ENCODE measurements at places on chromosomes 1 and 21.

GRCh38 chr1:107430540-107431228 is 289.8 kb downstream of the NTNG1 start:
- DNase-seq: peak; percentile 42

GRCh38 chr1:15426492-15427279 is 11.6 kb upstream of the CTRC start:
- peak; percentile 63 for DNase-seq

GRCh38 chr21:41425954-41426675 is at the start of gene MX1:
MX1 (plus strand) TSS chr21:41426239; CDS start chr21:41432071, 5,832 bp downstream.
- peak; percentile 19 for DNase-seq

DNA sequence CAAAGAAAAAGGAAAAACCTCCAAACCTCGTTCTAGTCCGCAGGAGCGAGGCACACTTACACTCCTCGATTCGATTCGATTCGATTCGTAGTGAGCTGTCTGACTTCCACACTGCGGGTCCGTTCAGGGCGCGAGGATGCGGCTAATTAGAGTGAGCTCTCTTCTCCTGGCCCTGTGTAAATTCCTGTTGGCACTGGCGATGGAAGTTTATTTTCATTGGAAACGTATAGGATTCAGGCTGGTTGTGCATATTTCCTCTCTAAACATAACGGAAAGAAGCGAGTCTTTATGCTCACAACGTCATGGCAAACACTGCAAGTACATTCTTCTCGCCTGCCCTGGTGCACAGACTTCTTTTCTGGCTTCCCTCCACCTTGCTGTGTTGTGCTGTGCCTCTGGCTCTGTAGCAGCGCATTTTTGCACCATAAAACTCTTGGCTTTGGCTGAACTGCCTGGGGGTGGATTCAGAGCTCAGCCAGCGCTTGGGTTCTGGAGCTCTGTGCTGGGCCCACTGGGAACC is 2.7 kb downstream of the HUNK start:
- no peak for DNase-seq

GRCh38 chr1:63005812-63006211 is 221.9 kb downstream of the ATG4C start:
- DNase-seq: no peak

DNA sequence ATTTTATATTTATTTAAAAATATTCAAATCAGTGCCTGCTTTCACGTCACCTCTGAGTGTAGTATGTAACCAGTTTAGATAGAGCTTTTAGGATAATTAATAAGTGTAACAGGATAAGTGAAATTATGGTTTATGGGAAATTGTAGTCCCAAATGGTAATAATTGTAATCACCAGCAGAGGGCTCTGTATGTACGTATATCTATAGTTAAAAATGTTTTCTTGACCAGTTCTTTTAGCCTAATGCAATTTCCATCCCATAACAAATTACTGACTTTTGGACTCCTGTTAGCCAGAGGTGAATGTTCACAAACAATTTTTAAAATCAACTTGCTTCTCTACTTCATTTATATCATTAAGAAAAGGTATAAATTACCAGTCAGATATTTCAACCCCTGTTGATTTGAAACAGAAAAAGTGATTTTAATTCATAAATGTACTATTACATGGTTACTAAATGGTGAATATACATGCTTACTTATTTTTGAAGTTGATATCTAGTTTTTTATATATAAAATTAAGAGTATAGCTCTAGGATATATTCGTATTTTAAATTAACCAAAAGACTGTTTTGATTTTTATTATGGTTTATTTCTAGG is 25.3 kb downstream of the SLC30A7 start:
- DNase-seq: peak; percentile 74

- DNase-seq: no peak
Measured at GRCh38 chr21:42151948-42152220, 67.1 kb upstream of the ABCG1 start.

DNA sequence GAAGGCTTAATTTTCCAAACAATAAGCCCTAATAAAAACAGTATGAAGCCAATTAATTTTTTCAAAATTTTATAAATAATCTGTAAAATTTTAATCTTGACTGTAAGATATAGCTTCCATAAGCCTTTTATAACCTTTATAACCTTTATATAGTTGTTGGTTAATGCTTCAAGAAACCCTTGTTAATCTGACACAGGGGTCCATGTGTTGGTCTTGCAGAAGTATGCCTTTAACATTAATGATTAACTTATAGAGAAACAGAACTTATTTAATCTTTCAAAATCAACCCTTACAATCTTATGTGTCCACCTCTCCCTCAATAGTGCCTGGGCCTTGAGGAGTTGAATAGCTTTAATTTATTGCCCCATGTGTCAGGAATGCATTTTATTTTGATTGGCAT is 23.2 kb upstream of the HAO2 start:
- DNase-seq: no peak

DNA sequence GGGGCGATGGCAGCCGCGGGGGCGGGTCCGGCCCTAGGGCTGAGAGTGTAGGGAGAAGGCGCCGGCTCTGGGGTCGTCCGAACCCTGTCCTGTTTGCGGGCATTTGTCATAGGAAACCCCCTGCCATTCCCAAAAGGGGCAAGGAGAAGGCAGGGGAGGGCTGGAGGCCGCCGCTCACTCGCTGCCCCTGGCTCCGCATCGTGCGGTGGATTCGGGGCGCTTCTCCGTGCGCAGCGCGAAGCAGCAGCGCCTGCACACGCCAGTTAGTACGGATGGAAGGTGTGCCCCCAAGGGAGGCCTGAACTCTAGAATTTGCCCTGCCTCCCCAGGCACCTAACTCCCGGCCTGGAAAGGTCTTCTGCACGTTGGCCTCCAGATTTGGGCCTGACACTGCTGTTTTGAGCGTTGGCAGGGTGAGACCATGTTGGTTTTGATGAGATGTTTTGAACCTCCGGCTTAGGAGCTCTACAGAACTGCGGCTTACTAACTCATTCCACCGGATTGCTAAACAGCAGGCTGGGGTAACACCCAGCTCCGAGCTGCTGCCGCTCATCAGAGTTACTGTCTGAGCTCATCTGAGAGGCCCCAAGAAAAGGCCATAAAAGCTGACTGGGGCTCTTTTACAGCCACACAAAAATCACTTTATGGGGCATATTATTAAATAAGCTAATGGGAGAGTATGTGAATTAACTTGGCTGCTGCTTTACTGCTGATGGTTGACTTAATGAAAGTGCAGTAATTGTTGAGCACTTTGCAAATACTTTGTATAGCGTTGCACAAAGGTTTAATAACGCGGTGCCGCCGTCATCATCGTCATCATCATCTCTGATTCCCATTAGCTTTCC is 987 bp downstream of the GPR137B start:
- DNase-seq: peak; percentile 80

DNA sequence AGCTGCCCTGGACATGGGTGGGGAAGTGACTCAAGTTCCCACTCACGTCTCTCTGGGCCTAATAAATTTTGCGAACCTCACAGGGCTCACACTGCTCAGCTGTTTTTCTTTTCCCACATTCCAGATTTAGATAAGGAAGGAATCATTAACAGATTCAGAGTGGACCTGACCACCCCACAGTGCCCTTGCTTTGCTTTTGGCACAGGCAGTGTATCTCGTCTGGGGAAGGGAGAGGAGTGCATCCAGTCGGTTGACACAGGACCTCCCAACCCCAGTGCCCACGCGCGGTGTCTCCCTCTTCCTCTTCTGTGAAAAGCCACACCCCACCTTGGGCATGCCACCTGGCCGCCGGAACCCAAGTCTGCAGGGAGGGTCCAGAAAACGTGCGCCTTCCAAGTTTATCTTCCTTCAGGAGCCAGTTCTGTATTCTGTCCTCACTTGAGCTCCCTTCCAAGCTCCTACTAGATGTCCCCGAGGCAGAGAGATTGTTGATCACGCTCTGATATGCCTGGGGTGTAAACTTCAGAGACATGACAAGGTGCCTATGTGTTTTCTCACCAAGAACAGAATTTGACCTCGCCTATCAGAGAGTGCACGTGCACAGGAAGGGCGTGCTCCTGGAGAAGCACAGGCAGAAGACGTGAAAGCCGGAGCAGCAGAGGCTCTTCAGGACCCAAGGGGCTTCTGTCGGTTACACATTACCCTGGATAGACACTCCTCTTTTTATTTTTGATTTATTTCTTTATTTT is 9.5 kb upstream of the SLC2A5 start:
- no peak for DNase-seq

DNA sequence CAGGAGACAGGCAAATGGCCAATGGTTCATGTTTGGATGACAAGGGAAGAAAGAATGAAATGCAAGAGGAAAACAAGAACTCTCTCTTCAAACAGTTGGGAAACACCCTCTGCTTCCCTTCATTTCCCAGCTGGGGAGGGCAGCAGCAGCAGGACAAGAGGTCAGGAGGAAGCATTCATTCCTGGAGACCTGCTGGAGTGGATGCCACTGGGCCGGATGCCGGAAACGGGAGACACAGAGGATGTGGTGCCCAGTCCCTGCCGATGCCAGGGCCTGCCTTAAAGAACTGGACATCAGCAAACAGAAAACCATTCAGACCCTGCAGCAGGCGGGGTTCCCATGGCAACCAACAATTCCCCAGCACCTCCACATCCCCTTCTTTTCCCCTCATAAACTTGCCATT is 102.3 kb upstream of the ZNF648 start:
- no peak for DNase-seq

DNA sequence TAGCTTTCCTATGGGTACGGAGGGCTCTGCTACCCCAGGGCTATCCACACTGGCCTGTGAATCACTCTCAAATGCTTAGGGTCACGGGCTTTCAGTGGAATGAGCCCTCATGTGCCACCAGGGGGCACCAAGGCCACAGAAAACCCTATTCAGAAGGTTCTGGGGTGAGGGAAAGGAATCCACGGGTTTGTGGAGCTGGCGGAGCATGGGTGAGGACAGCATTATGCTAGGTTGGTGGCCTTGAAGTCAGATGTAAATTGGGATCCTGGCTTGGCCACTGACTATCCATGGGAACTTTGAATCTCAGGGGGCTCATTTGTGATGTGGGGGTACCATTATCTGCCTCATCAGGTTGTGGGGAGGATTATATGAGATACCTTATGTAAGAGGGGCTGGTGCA is 5.1 kb upstream of the LAMTOR5 start:
- DNase-seq: peak; percentile 81

GRCh38 chr21:34073032-34073748 is at the start of the genes MRPS6 and SLC5A3:
MRPS6 (plus strand) TSS chr21:34073578; CDS start chr21:34073701, 123 bp downstream.
SLC5A3 (plus strand) TSS chr21:34073578; CDS start chr21:34095199, 21,621 bp downstream.
- DNase-seq: peak; percentile 81

GRCh38 chr21:34035619-34036354 is 37.6 kb upstream of the MRPS6 start:
- DNase-seq: no peak

DNA sequence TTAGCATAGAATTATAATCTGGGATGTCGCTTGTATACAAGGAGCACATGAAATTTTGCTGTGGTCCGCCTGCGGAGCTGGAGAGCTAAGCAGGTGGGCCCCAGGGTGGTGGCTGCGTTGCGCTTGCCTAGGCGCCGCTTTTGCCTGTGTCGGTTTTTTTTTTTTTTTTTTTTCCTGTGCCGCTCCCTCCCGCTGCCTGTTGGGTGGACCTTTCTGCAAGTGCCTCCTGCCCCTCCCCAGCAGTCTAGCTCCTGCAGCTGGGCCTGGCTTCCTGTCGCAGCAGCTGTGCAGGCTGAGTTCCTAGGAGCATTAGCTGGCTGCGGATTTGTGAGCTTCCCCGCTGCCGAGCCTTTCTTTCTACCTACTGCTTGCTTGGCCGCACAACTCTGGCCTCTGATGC is 20.6 kb downstream of the PYHIN1 start:
- no peak for DNase-seq

GRCh38 chr1:25517476-25518394 is 25.7 kb upstream of the LDLRAP1 start:
- no peak for DNase-seq

GRCh38 chr1:70764747-70765146 is 282.9 kb downstream of the PTGER3 start:
- peak; percentile 23 for DNase-seq

DNA sequence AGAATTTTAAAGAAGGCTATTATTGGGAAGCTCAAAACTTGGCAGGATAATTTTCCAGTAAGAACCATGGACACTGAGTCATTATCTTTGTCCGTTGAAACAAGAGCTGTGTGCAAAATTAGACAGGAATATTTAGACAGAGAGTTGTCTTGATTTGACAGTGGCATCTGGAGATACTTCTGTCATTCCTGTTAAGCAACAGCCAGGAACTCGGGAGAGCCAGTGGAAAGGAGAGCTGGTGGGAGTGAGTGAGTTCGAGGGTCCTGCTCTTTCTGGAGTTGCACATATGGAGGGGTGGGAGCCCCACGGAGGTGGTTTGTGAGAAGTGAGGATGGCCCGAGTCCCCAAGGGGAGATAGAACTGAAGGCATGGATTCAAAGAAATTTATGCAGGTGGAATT is 3.1 kb downstream of the COQ8A start:
- no peak for DNase-seq

DNA sequence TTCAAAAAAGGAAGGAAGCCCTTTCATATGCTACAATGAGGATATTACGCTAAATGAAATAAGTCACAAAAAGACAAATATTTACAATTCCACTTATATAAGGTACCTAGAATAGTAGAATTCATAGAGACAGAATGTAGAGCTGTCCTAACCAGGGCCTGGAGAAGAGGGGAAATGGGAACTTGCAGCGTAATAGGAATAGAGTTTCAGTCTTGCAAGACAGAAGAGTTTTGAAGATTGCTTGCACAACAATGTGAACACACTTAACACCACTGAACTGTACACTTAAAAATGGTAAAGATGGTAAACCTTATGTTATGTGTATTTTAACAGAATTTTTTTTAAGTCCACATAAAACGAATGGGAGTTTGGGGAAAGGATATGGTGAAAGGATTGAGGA is 2.9 kb downstream of the CD1B start:
- no peak for DNase-seq

GRCh38 chr1:215835951-215836350 is 268.8 kb downstream of the KCTD3 start:
- peak; percentile 73 for DNase-seq

GRCh38 chr1:93395195-93395594 is 49.5 kb downstream of the DR1 start:
- DNase-seq: peak; percentile 45

Data from cardiac fibroblast (primary cell).